ENCODE measurements at places on chromosomes 3 and 15. TPM values are rescaled to one million over a fixed set of nuclear protein-coding genes. Genes with fewer than 3 reads are reported as not detected.

DNA sequence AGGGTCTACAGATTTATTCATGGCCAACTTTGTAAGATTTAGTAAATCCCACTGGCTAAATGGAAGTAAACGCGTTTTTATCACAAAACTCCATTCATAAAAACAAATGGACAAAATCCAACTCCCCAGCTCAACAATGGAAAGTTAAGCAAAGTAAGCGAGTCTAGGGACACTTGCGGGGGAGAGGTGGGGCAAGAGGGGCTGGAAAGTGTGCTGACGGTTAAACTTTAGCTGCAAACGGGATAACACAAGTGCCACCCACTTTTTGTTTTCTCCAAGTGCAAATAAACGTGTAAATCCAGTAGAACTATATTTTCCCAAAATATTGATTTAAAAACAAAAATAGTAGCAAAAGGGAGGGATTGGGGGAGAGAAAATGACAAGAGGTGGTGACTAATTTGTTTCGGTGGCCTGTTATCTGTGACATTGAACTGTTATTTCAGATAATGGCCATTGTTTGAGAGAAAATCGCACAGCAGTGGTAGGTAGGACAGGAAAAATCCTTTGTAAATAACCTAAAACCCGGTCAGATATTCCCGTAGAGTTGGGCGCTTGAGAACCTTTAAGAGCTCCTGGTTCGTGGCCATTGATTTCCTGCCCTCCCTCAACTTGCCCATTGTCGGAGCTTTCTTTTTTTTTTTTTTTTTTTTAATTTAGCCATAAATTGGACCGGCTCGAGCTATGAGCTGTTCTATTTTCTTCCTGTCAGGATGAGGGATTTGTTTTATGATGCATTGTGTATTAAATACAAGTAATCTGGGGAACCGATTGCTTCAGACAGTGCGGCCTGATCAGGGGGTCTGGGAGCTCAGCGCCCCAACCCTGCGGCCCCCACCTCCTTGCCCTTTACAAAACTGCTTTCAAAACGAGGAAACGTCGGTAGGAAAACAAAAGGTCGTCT lies 514.8 kb downstream of the MECOM start:
- H3K4me1 ChIP-seq = peaks cover 20% of the 10 kb centered on the region
- no peak overlapping the region for H3K27ac ChIP-seq
- H3K36me3 ChIP-seq = no peaks in the 10 kb centered on the region
- H3K4me3 ChIP-seq = no peak overlapping the region
- peaks cover 62% of the 10 kb centered on the region for H3K27me3 ChIP-seq

DNA sequence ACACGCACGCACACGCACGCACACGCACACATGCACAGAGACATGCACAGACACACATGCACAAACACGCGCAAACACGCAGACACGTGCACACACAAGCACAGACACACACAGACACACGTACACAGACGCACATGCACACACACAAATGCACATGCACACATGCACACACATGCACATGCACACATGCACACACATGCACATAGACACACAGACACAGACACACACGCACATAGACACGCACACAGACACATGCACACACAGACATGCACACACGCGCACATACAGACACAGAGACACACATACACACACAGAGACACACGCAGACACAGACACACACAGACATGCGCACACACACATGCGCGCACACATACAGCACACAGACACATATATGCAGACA lies 26.4 kb upstream of the PIGZ start:
- no peaks in the 10 kb centered on the region for H3K4me1 ChIP-seq
- DNase-seq = no peak
- H3K4me3 ChIP-seq = no peak overlapping the region
- no peaks in the 10 kb centered on the region for H3K27me3 ChIP-seq

DNA sequence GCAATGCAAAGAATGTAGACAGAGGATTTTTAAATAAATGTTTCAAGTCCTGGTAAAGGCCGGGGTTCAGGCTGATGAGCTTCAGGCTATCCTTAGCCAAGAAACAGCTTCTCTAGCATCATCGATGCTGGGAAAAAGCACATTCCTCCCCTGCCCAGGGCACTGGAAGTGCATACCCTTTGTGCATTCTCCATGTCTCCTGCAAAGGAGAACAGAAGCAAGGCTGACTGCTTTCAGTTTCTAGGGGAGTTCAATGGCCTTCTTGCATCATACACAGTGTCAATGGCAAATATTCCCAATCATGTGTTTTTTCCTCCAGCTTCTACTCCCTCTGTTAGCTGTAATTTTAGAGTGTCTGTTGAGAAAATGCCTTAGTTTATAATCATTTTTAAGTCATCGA lies 59.9 kb downstream of the GPR176 start:
- H3K4me3 ChIP-seq = no peak overlapping the region
- H3K27ac ChIP-seq = no peak overlapping the region
- no peak for DNase-seq
- H3K27me3 ChIP-seq = peaks cover 2% of the 10 kb centered on the region
- no peaks in the 10 kb centered on the region for H3K36me3 ChIP-seq

GRCh38 chr3:128334086-128334645 lies 132.5 kb downstream of the DNAJB8 start:
- H3K4me3 ChIP-seq = no peak overlapping the region
- no peaks in the 10 kb centered on the region for H3K4me1 ChIP-seq
- no peak overlapping the region for H3K27ac ChIP-seq
- no peaks in the 10 kb centered on the region for H3K27me3 ChIP-seq

- no peak overlapping the region for H3K27ac ChIP-seq
- H3K4me1 ChIP-seq = no peaks in the 10 kb centered on the region
- H3K36me3 ChIP-seq = no peaks in the 10 kb centered on the region
- no peaks in the 10 kb centered on the region for H3K27me3 ChIP-seq
- no peak for DNase-seq
Observed at GRCh38 chr15:27686369-27686768, 412.7 kb downstream of the OCA2 start.

DNA sequence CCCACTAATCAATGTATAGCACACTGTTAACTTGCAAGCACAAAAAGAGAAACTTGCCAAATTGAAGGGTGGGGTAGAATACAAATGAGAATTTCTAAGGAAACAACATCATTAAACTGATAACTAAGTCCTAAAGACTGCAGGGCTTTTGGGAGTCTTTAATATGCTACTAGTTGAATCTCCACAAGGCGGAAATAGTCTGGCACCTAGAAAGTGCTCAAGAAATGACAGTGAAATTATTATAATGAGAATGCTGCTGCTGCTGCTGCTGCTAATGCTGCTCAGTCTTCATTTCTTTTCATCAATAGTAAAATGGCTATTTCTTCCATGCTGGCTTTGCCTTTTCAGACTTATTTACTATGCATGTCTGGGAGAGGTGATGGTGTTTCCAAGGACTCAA lies 91.8 kb downstream of the BTD start:
- no peak overlapping the region for H3K4me3 ChIP-seq
- peaks cover 42% of the 10 kb centered on the region for H3K36me3 ChIP-seq
- no peaks in the 10 kb centered on the region for H3K27me3 ChIP-seq

DNA sequence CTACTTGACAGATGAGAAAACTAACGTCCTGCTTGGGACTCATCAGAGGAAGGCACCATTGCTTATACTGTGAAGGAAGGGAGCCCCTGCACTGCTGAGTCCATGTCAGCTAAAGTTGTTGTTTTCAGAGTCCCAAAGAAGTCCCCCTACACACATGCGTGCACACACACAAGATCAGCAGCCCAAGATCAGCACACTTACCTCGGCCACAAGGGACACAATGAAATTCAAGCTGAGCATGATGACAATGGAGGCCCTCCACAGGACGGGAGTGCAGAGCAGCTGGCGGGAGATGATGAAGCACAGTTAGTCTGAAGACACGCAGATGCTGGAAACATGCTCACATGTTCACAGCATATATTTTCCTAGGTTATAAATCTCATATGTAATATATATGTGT lies 28.6 kb upstream of the ATP13A5 start:
- no peak overlapping the region for H3K27ac ChIP-seq
- H3K27me3 ChIP-seq = no peaks in the 10 kb centered on the region
- no peak overlapping the region for H3K4me3 ChIP-seq
- no peaks in the 10 kb centered on the region for H3K36me3 ChIP-seq

Gene EIF2A
- total RNA-seq = 119 TPM

Gene NR1I2
- total RNA-seq = 0.27 TPM

Gene FSTL1
- total RNA-seq = 0.83 TPM

Gene STRIT1
- total RNA-seq = not detected

Gene IL16
- 117 TPM for total RNA-seq

Gene CCR2
- total RNA-seq = not detected

Gene REC114
- total RNA-seq = not detected

Gene FAM107A
- total RNA-seq = not detected

Gene PARL
- total RNA-seq = 55.9 TPM

Measured in activated CD4-positive, alpha-beta T cell treated with anti-CD3 and anti-CD28 coated beads for 36 hours (primary cell).